ENCODE measurements at places on chromosomes 16 and 17.
A peak's percentile ranks its signal among the peaks of the same experiment; 100 is the strongest.

- DNase-seq, result no peak
Observed at GRCh38 chr17:1077581-1077985, 80.7 kb downstream of the TIMM22 start.

GRCh38 chr17:73029991-73030390 is 62.5 kb downstream of the SLC39A11 start:
- DNase-seq, result no peak

DNA sequence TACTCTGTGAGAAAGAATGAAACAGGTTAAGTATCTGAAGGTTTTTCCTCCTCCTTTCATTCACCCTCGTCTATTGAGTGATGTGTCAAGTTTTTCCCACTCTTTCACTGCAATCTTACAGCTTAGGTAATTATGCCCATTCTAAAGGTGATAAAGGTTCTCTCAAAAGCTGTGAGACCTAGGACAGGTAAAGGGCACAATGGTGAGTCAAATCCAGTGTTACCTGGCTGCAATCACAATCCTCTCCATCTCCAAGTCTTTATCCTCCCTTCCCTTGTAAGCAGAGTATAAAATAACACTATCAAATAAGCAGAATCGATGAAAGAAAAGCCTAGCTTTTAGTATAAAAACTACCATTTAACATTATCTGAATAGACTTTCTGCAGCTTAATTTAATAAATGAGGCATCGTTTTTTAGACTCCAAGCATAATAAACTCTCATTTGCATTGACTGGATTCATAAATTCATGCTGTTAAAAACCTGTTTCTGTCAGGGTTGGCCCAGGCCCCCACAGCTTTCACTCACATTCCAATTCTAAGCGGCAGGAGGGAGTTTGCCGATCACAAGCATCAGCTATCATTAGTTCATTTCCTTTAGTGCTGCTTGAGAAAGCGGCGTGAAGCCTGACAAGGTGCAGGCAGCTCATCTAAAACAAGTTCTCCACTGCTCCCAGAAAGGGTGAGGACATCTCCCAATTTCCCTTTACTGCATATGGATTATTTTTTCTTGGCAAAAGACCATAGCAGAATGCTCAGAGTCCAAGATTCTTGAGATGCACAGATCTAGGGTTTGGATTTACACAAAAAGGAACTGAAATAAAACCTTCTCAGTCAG is 67.8 kb downstream of the CDH8 start:
- no peak for DNase-seq

GRCh38 chr17:50866950-50867362 is 802 bp upstream of the TOB1 start:
- DNase-seq, result peak; percentile 92

DNA sequence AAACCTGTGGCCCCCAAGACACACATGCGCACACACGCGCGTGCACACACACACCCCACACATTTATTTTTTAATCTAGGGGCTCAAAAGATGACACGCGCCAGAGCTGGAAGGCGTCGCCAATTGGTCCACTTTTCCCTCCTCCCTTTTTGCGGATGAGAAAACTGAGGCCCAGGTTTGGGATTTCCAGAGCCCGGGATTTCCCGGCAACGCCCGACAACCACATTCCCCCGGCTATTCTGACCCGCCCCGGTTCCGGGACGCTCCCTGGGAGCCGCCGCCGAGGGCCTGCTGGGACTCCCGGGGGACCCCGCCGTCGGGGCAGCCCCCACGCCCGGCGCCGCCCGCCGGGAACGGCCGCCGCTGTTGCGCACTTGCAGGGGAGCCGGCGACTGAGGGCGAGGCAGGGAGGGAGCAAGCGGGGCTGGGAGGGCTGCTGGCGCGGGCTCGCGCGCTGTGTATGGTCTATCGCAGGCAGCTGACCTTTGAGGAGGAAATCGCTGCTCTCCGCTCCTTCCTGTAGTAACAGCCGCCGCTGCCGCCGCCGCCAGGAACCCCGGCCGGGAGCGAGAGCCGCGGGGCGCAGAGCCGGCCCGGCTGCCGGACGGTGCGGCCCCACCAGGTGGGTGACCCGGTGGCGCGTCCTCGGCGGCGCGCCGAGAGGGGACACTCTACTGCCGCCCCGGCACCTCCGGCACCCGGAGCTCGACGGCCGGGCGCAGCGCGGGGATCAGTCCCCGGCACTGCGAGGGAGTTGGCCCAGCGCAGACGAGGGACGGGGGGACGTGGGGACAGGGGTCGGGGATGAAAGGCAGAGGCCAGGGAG is at the start of gene STAT5A:
TSS of gene STAT5A (plus strand) at position 522 of the 826 bp plus-strand sequence. CDS start 914 bp downstream, outside the sequence.
- DNase-seq, result peak; percentile 87

DNA sequence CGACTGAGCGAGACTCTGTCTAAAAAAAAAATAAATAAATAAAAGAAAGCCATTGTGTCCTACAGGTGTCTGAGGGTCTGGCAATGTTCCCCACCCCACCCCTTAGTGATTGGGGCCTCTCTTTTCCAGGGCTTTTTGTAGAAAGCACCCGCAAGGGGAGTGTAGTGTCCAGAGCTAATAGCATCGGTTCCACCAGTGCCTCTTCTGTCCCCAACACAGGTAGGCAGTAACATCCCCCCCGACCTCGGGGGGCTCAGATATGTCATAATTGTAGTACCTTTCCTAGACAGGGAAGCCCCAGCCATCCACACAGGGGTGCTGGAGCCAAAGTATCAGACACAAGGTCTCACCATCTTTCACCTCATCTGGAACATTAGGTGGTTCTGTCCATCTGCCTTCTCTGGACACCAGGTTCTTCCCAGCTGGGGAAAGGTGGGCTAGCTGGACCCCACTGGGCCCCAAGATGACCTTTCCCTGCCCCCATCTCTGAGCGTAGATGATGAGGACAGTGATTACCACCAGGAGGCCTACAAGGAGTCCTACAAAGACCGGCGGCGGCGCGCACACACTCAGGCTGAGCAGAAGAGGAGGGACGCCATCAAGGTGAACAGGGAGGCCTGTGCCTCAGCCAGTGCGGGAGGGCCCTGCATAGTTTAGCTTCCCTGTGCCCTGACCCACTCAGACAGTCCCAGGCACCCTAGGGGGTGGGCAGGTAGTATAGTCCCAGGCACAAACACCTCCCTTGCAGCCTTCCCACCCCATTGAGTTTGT is 1.6 kb downstream of the MLX start:
- DNase-seq, result no peak

- no peak for DNase-seq
Observed at GRCh38 chr17:74249590-74250270, 24.3 kb upstream of the DNAI2 start.

GRCh38 chr16:1850981-1851380 is 21.0 kb downstream of the MEIOB start:
- DNase-seq, result no peak

DNA sequence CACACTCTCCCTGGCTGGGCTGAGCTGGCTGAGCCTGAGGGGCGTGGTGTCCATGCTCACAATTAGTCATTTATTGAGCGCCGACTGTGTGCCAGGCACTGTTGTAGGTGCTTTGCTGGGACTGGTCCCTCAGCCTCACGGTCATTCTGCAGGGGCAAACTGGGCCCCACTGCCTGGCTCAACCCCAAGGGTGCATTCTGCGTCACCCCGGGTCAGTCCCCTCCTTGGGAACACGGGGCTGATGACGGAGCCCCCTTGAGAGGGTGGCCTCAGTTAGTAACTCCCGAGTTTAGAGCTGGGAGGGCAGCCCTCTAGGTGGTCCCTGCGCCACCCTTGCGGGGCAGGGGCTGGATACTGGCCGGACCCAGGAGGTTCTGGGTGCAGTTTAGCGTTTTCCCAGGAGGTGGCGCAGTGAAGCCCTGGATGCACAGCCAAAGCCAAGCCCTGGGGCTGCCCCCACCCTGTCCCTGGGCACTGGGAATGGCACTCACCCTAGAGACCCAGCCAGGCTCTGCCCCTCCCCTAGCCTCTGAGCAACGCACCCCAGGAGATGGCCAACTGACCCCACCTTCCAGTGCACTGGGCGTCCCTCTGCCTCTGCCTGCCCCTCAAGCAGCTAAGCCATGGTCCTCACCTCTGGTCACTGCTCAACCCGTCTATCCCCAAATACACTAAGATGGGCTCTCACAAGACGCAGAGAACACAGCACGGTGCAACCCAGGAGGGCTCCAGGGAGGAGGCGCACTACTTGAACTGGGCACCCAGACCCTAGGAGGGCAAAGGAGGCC is 243.2 kb upstream of the GSE1 start:
- peak; percentile 57 for DNase-seq

GRCh38 chr17:7732981-7733539 is 15.5 kb downstream of the DNAH2 start:
- no peak for DNase-seq

DNA sequence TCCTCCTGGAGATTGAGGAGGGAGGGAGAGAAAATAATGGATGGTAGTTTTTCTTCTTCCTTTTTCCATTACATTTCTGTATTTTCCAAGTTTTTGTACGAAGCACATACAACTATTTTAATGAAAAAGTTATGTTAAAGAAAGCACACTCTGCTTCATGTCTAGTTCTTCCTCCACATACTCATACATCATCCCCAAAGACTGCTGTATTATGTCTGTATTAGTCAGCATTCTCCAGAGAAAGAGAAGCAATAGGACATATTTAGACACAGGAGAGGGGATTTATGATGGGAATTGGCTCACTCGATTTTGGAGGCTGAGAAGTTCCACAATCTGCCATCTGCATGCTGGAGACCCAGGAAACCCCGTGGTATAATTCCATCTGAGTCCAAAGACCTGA is 10.1 kb upstream of the ACSM2A start:
- DNase-seq, result no peak

GRCh38 chr16:28846933-28847273 is 755 bp upstream of the TUFM start:
- DNase-seq, result no peak

DNA sequence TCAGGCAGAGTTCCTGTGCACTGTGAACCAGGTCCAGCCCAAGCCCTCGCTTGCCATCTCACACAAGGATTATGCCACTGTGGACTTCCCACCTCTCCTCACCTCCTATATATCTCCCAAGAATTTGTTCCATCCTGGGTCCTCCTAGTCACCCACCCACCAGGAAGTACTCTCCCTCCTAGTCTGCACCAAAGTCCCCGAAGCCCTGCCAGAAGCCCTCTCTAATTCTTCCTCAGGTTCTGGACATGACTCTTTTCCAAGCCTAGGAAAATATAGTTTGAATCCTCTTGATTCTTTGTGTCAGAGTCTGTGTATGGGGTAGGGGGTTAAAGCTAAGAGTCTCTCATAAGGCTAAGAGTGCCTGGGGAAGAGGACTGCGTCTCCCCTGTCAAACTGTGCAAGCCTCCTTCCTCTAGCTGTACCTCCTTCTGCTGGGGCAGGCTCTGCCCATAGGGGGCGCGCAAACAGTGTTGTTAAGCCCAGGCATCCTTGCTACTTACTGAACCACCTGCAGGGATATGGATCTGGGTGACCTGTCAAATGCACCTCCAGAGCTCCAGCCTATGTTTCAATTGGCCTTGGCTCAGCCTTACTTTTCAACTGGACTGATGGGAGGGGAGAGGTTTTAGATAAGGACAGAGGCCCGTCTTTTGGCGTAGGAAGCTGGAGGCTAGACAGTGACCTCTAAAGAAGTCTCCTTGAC is 16.6 kb upstream of the DLX4 start:
- peak; percentile 68 for DNase-seq

GRCh38 chr17:8961829-8962228 is 3.7 kb downstream of the PIK3R5 start:
- DNase-seq, result no peak

DNA sequence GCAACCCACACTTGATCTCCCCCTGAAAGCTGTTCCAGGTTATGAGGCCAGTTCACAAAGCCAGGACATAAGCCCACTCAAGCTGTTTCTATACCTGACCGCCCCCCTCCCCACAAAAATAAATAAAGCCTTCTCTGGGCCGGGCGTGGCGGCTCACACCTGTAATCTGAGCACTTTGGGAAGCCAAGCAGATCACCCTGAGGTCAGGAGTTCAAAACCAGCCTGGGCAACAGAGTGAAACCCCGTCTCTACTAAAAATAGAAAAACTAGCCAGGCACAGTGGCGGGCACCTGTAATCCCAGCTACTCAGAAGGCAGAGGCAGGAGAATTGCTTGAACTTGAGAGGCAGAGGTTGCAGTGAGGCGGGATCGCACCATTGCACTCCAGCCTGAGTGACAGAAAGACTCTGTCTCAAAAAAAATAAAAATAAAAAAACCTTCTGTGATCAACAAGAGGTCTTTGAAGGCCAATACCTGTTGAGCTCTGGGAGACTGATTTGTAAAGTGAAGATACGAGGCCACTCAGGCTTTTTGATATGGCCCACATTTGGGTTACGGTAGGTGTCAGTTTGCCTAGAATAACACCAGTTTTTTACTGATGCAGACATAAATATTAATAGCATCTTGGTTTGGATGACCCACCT is 2.2 kb downstream of the KDM8 start:
- no peak for DNase-seq

DNA sequence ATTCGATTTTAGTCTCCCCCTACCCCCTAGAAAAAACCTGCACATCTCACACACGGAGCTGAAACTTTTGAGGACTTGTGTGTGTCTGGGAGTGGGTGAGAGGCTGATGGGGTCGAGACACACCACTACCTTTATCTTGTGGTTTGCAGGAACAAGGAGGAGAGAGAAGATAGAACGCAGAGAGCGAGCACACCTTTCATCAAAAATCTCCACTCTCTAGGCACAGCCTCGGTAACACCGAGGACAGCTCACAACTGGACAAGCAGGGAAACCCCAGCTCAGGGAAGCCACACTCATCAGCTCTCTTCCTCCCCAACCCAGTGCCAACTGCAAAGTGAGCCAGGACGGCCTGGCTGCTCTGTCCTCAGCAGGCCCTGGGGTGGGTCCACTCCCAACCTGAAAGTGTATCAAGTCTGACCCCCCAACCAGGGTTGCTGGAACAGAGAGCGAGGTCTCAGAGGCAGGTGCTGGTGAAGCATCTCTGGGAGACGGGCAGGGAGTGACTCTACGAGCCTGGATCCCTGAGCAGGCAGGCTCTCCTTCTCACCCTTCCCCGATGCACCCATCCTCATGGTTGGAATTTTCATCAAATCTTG is 5.2 kb upstream of the GHDC start:
- DNase-seq, result no peak

- DNase-seq, result no peak
Observed at GRCh38 chr16:55555436-55555835, 11.0 kb upstream of the CAPNS2 start.

- no peak for DNase-seq
Observed at GRCh38 chr17:77667478-77667877, 291.0 kb upstream of the TNRC6C start.

- DNase-seq, result no peak
Observed at GRCh38 chr17:72466199-72466598, 345.4 kb downstream of the SOX9 start.

GRCh38 chr16:70700101-70701020 is 14.5 kb upstream of the MTSS2 start:
- DNase-seq, result no peak

DNA sequence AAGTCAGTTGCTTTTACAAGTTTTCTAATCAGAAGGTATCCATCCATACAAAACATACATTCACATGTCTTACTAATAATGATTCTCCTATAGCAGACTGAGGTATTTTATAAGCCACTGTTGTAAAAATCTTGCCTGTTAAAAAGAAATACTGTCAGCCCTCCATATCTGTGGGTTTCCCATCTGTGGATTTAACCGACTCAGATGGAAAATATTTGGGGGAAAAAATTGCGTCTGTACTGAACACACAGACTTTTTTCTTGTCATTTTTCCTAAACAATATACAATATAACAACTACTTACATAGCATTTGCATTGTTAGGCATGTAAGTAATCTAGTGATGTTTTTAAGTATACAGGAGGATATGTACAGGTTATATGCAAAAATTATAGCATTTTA is 90.4 kb downstream of the PARN start:
- no peak for DNase-seq

- DNase-seq, result no peak
Observed at GRCh38 chr17:62702746-62703260, 75.3 kb downstream of the MRC2 start.
